Stimulated activated effector memory CD8-positive, alpha-beta T cell treated with anti-CD3 and anti-CD28 coated beads, Interleukin-12 subunit alpha, Interleukin-12 subunit beta, amount 100 ng/mL, for 72 hours (primary cell): ENCODE measurements at places on chromosomes 16 and 17.

DNA sequence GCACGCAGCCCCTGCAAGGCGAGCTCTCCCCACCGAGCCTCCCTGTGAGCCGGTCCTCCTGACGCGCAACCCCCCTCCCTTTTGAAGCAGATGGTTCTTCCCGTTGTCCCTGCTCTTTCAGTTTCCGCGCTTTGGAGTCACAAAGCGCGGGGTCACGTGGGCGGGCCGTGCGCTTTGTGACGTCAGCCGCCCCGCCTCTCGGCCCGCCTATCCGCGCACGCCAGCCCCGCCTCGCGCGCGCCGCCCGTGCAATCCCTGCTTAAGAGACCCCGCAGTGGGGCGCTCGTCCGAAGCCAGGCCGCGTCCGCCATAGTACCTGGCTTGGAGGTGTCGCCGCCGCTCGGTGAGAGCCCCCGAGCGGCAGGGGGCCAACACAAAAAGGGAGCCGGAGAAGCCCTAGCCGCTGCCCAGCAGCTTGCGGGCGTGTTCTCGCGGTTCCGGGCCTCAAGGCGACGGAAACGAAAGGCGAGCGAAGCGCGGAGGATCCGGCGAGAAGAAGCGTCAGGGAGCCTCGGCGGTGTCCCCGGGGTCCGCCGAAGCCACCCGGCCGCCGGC, at the start of gene RBBP6:
Gene RBBP6 (plus strand): TSS at position 272 of the 555 bp plus-strand sequence. CDS start 1,061 bp downstream, outside the sequence.
- peak; percentile 94 for DNase-seq

- no peak for DNase-seq
Measured at GRCh38 chr17:44898768-44899073, 524 bp downstream of the EFTUD2 start.

DNA sequence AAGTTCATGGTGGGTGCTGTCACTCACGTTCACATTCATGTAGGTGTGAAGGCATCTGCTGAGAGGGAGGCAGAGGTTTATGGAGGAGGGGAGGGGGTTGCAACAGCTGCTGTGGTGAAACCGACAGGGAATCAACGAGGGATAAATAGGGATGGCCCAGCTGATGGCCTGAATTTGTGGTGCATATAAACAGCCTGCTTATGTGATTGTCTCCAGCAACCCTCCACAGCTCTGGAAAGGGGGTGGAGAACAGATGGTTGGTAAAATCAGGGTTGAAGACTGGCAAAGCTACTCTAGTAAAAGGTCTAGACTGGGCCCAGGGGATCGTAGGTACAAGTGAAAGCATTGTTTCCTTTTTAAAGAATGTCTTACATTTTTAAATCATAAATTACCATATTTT, 53.7 kb downstream of the IQCK start:
- no peak for DNase-seq

DNA sequence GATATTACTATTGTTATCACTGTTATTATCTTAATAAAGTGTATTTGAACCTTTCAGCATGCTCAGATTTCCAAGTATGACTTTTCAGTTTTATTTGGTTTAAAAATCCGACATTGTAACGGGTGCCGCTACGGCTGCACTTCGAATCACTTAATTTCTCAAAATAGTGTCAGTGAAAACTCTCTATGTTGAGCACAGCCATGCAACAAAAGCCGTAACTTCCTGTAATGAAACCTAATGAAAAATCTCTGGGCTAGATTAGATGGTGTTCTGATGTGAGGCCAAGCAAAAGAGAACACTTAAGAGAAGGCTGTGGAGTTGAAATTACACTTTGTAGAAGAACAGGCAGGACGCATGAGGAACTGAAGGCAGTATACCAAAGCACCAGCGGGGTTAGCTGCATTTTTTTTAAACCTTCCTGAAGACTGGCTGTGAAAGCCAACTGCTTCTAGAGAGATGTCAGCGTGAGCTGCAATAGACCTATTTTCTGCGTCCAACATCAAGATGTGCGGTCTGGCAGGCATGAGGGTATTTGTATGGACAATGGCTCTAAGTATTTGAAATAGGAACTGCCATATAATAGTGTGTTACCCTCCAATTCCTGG, 1545.0 kb upstream of the GOT2 start:
- no peak for DNase-seq

- DNase-seq = no peak
Measured at GRCh38 chr16:57341441-57342303, 16.9 kb upstream of the CCL22 start.

- DNase-seq = no peak
Measured at GRCh38 chr17:29671661-29672060, 48.9 kb upstream of the CORO6 start.

GRCh38 chr17:68871447-68871846, 83.7 kb downstream of the ABCA8 start:
- no peak for DNase-seq

DNA sequence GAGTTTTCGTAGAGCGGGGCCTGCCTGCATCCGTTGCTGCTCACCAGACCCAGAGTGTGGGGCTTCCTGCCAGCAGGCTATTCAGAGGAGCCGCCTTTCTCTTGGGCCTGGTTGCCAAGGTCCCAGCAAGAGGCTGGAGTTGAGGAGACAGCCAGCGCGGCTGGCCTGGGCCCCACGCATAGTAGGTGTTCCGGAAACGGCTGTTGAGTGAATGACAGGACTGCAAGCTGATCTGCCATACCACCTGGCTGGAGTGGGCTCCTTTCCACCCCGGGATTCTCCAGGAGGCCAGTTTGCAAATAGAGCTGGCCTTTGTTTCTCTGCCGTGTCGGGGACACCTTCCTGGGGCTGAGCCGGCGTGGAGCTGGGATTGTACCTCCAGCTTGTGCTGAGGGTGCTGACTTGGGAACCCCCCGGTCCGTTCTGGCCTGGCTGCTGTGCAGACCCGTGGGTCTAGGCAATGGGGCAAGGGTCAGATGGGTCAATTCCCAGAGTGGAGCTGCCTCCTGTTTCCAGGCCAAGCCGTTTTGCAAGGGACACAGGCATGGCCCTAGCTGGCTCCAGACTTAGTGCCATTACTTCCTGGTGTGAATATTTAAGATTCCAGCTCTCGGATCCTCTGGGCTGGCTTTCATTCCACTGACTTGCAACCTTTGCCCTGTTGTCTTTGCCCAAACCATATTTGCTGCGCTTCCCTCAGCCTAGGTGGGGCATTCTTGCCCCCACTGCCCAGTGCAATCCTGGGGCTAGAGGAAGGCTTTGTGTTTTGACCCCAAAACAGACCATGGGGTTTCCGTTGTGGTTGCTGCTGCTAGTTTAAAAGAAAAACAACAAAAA, 68.8 kb downstream of the CMIP start:
- DNase-seq = no peak

GRCh38 chr16:88934066-88934667, 42.8 kb downstream of the CBFA2T3 start:
- no peak for DNase-seq

- peak; percentile 94 for DNase-seq
Measured at GRCh38 chr17:80426671-80427326, 11.8 kb downstream of the ENDOV start.

GRCh38 chr17:21005367-21005766, 37.4 kb downstream of the USP22 start:
- DNase-seq = no peak

DNA sequence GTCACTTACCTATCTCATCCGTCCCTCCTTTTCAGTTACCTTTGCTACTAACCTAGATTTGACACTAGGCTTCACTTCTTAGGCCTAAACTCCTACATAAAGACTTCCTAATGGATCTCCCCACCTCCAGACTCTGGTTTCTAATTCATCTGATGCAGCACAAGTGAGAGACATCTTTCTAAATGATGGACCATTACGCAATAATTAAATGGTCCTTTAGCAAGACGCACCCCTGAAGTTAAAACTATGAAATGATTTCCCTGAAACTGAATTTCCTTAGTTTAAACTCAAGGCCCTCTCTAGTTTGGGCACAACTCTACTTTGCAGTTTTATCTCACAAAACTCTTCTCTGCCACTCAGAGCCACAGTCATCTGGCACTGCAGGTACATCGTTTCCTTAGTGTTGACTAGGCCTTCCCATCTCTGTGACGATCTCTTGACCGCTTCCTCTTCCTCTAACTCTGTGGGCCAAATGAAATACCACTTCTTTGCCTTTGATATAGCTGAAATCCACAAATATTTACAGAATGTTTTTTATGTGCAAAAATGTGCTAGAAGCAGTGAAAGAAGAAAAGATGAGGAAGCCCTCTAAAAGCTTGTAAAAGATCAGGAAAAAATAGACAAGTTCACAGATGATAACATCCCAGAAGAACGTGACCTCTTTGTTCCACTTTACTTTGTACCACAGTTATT, 3.3 kb downstream of the SYNRG start:
- no peak for DNase-seq

- DNase-seq = no peak
Measured at GRCh38 chr16:69520413-69520799, 45.4 kb upstream of the NFAT5 start.

DNA sequence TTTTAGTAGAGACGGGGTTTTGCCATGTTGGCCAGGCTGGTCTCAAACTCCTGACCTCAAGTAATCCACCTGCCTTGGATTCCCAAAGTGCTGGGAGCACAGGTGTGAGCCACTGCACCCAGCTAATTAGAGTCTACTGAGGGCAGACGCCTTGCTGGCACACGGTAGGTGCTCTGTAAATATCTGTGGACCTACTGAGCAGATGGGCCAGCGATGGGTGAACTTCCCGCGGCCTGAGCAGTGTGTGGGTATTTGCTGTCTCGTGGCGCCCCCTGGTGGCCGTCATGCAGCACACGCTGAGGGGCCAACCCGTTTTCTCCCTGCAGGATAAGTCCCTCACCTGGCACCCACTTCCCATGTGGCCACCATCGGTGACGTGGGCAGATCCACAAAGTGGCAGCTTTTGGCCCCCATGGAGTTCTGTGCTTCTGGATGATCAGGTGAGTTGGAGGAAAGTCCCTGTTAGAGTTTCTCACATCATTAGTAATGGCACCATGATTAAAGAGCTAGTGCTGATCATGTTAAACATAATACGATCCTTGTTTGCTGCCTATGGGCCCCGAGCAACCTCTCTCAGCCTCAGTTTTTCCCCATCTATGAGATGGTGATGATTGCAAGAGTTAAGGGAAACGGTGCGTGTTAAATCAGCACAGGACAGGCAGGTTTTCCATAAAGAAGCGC, 40.7 kb downstream of the ZDHHC7 start:
- DNase-seq = peak; percentile 83

DNA sequence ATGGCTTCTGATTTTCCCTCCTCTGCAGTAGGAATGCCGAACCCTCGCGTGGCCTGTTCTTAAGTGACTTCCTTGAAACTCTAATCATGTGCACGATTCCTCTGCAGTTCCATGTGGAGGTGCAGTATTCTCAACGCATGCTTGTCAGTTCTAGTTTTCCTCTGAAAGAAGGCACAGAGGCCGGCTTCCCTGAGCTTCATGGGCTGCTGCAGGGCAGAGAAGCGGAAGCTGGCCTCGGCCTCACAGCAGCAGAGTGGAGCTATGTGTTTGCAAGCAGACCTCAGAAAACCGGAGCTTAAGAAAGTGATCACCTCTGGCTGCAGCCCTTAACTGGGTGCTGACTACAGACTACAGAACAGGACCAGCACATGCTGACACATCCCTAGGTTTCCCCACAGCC, 500.7 kb downstream of the GRIN2A start:
- no peak for DNase-seq

DNA sequence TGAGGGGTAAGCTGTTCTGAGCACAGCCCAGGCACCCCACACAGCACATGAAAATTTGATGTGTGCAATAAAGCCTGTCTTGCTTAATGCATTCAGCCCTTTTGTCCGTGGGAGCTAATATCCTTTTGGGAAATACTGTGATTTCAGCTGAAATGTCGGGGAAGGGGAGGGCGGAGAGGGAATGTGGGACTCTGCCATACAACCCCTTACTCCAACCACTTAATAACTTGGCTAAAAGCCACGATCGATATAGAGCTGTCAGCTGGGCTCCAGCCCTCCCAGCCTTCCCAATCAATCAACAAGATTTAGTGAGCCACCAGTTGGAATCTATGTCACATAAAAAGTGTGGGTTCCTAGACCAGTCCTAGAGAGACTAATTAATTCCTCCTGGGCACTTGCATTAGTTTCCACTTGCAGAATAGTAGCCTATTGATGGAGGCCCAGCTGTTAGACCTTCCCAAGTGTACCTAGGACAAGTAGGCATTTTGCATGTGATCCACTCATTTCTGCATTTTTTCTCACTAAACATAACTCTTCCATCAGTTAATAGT, 82.7 kb upstream of the PIRT start:
- no peak for DNase-seq

- DNase-seq = no peak
Measured at GRCh38 chr17:78957128-78957527, 22.6 kb downstream of the LGALS3BP start.

DNA sequence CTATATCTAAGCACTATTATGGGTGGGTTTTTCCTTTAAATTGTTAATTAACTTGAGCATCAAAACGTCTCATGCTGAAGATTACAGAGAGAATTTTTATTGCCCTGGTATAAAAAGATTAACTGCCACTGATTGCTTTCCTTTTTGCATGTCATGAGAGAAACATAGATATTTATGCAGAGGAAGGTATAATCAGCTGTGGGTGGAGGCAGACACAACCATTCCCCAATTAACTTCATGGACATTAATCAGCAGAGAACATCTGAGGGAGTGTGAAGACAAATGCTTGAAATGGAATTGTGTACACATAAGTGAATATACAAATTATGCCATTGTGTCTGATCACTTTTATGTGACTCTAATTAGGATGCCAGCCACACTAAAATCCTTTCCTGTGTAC, 115.2 kb upstream of the CPHXL start:
- DNase-seq = no peak

GRCh38 chr16:47523342-47524006, 62.3 kb downstream of the PHKB start:
- no peak for DNase-seq

DNA sequence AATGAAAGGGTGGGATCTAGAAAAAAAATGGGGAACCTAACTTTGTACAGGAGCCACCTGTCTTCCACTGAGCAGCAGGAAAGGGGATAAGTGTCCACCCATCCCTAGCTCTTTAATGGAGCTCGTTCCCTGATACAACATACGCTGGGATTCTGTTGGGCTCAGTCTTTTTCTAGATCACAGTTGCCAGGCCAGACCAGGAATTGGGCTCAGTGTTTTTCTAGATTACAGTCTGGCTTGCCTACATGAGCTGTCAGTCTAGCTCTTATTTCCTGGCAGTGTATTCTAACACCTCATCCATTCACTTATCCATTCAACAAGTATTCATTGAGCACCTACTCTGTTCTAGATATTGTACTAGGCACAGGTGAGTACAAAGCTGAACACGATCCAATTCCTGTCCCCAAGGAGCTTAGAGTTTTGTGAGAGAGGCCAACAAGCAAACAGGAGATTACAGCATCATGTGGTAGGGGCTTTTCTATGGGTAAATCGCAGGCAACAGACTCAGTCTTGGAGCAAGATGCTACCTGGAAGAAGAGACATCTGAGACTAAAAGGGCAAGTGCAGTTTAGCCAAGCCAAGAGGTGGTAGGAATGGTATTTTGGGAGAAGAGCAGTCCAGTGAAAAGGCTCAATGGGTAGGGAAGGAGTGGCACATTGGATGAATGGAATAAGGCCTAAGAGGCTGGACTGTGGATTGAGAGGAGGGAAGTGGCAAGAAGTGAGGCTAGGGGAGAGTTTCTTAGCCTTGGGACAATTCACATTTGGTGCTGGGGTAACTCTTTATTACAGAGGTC, 138.0 kb upstream of the HS3ST2 start:
- DNase-seq = no peak
